Stimulated activated naive B cell treated with anti-CD40 and anti-IgM and Interleukin-4, amounts not matched to agents 10 μg/mL and 1 μg/mL and 100 μg/mL, for 72 hours (primary cell): ENCODE measurements at places on chromosomes 16 and 17.

DNA sequence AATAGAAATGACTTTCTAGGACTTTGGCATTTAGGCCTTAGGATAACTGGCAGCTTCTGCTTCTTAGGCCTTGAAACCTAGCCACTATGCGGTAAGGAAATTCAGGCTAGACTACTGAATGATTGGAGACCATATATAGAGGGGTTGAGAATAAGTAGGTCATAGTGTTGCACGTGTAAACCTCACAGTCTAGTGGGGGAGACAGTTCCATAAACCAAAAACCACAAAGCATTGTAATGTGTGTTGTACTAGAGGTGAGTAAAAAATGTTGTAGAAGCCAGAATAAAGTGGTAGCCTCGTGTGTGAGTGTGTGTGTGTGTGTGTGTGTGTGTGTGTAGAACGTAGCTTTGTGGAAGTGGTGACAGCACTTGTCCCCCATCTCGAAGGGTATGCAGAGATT, 188.5 kb downstream of the MAP2K6 start:
- peaks cover 7% of the 10 kb centered on the region for H3K4me1 ChIP-seq
- H3K36me3 ChIP-seq: no peaks in the 10 kb centered on the region
- DNase-seq: no peak
- no peak overlapping the region for H3K27ac ChIP-seq
- H3K27me3 ChIP-seq: peaks cover 6% of the 10 kb centered on the region
- H3K4me3 ChIP-seq: no peak overlapping the region

GRCh38 chr16:31357324-31358109, 2.5 kb downstream of the ITGAX start:
- DNase-seq: no peak
- H3K27ac ChIP-seq: peak overlapping the region; percentile 79
- H3K36me3 ChIP-seq: peaks cover 10% of the 10 kb centered on the region
- no peak overlapping the region for H3K4me3 ChIP-seq

DNA sequence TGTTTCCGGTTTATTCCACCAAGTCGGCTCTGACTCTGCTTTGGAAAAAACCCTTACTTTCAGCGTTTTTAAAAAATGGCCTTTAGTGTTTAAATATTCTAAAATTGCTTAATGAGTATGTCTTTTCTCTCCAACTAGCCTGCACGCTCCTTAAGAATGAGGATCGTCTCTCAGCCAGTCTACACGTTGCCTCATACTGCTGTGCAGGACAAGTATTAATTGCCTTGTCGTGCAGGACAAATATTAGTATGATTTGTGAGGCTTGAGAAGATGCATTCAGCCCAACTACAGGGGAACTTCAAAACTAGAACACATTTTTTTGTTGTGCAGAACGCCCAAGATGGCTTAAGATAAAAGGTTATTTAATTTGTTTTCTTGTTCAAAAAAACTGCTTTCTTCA, 61.2 kb downstream of the MARCHF10 start:
- no peaks in the 10 kb centered on the region for H3K4me1 ChIP-seq
- no peak overlapping the region for H3K27ac ChIP-seq
- no peak overlapping the region for H3K4me3 ChIP-seq
- H3K27me3 ChIP-seq: peaks cover 10% of the 10 kb centered on the region
- no peak for DNase-seq

GRCh38 chr17:20225162-20226115, 216.3 kb downstream of the SPECC1 start:
- no peaks in the 10 kb centered on the region for H3K27me3 ChIP-seq
- no peak for DNase-seq
- no peaks in the 10 kb centered on the region for H3K4me1 ChIP-seq
- no peak overlapping the region for H3K4me3 ChIP-seq

DNA sequence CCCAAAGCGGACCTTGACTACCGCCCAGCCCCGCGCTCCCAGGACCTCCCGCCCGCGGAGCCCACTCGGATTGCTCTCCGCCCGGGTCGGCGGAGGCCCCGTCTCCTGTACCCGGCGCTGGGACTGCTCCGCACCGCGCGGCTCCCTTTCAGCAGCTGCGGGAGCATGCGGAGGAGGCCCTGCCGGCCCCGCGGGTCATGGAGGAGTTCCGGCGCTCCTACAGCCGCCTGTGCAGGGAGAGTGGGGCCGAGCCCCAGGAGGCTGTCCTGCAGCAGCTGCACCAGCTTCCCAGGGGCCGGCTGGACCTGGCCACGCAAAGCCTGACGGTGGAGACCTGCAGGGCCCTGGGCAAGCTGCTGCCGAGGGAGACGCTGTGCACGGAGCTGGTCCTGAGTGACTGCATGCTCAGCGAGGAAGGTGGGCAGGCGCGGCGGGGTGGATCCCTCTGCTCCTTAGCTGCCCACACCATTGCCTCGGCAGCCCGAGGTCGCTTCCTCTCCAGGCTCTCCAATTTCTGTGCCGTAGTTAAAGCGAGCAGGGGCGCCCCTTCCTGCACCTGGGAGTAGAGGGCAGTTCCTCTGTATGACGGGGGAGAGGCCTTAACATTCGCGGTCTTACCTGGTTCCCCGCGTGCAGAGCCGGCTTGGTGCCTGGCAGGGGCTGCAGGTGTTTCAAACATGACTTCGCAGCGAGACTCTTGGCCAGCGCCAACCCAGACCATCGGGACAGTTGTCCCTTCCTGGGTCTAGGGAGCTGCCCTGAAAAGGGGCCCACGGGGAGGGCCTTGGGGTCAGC, 539 bp downstream of the LRRC45 start:
- H3K36me3 ChIP-seq: peaks cover 15% of the 10 kb centered on the region
- H3K4me3 ChIP-seq: peak overlapping the region; percentile 81
- no peaks in the 10 kb centered on the region for H3K27me3 ChIP-seq
- DNase-seq: no peak
- no peak overlapping the region for H3K27ac ChIP-seq

GRCh38 chr16:8173111-8173644, 417.1 kb downstream of the TMEM114 start:
- no peak overlapping the region for H3K4me3 ChIP-seq
- no peaks in the 10 kb centered on the region for H3K27me3 ChIP-seq
- no peaks in the 10 kb centered on the region for H3K36me3 ChIP-seq

DNA sequence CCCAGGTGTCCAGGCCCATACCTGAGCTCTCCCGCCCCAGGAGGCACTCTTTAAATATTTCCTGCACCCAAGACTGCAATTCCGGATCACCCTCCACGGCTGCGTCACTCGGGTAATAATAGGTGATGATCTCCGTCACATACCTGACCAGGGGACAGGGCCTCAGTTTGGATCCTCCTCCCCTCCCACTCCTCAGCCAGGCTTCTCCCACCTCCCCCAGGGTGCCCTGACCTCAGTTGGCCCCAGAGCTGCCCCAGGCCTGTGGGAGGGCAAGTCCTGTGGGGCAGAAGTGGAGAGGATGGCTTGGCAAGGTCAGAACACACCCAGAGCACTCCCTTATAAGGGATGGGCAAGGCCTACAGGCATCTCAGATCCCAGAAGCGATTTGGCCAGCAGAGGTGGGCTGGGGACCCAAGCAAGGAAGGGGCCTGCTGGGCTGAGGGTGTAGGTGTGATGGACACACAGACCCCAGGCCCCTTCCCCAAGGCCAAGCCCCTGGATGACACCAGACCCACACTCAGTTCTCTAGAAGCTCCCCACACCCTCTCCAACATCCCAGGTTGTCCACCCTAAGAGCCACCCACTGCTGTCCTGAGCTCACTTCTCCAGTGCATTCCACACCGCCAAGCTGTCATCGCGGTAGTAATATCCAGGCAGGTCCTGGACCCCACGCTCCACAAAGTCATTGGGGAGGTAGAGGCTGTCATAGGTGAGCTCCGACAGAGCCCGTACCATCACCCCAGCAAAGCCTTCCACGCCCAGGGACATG, 11.8 kb downstream of the ALOX12B start:
- no peak for DNase-seq
- peaks cover 49% of the 10 kb centered on the region for H3K27me3 ChIP-seq
- no peak overlapping the region for H3K27ac ChIP-seq
- H3K36me3 ChIP-seq: peaks cover 4% of the 10 kb centered on the region

DNA sequence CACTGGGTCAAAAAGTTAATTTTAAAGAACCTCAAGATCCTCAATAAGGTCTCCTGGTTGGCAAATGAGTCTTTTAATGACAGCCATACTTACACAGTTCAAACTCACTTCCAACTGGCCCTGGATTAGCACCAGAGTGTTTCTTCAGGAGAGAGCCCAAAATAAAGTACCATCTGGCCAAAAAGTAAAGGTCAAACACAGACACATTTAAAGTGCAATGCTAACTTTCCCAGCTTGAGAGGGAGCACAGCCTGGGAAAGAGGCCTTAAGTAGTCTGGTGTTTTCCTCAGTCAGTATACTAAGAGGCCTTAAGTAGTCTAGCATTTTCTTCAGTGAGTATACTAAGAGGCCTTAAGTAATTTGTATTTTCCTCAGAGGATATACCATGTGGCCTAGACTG, 46.6 kb upstream of the ERN1 start:
- no peak overlapping the region for H3K4me3 ChIP-seq
- no peaks in the 10 kb centered on the region for H3K27me3 ChIP-seq
- H3K4me1 ChIP-seq: no peaks in the 10 kb centered on the region
- peaks cover 56% of the 10 kb centered on the region for H3K36me3 ChIP-seq
- DNase-seq: no peak

DNA sequence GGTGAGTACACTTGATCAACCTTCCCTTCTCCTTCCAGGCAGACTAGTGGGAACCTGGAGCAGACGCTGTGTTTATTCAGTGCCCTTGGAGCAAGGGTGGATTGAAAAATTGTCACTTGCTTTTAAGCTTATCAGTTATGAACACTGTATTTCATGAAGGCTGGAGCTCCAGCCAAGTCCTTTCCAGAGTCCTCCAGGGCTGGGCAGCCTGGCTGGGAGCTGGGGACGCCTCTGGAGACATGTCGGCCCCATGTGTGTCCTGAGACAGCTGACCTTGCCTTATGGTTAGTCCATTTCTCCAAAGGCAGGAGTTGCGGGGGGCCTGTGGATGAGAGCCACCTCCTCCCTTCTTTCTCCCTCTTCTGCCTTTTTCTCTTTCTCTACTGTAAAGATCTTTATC, 67.0 kb downstream of the RAP1GAP2 start:
- DNase-seq: no peak
- H3K27ac ChIP-seq: no peak overlapping the region
- peaks cover 4% of the 10 kb centered on the region for H3K36me3 ChIP-seq

- H3K4me1 ChIP-seq: peaks cover 12% of the 10 kb centered on the region
- H3K4me3 ChIP-seq: no peak overlapping the region
- peaks cover 7% of the 10 kb centered on the region for H3K27me3 ChIP-seq
- peaks cover under 1% of the 10 kb centered on the region for H3K36me3 ChIP-seq
These were observed 5.9 kb downstream of the RNF222 start for GRCh38 chr17:8391711-8392110.

- DNase-seq: no peak
- H3K27ac ChIP-seq: no peak overlapping the region
- H3K4me3 ChIP-seq: no peak overlapping the region
- peaks cover 4% of the 10 kb centered on the region for H3K36me3 ChIP-seq
These were observed 23.3 kb upstream of the CACNG4 start for GRCh38 chr17:66941249-66941648.

- DNase-seq: no peak
- H3K4me1 ChIP-seq: no peaks in the 10 kb centered on the region
- no peak overlapping the region for H3K27ac ChIP-seq
- H3K4me3 ChIP-seq: no peak overlapping the region
- peaks cover 11% of the 10 kb centered on the region for H3K27me3 ChIP-seq
- H3K36me3 ChIP-seq: no peaks in the 10 kb centered on the region
These were observed 92.2 kb downstream of the TNFRSF13B start for GRCh38 chr17:16879686-16880085.

GRCh38 chr16:82509691-82510430, 116.9 kb upstream of the CDH13 start:
- H3K4me1 ChIP-seq: no peaks in the 10 kb centered on the region
- no peaks in the 10 kb centered on the region for H3K36me3 ChIP-seq
- H3K4me3 ChIP-seq: no peak overlapping the region
- DNase-seq: no peak

DNA sequence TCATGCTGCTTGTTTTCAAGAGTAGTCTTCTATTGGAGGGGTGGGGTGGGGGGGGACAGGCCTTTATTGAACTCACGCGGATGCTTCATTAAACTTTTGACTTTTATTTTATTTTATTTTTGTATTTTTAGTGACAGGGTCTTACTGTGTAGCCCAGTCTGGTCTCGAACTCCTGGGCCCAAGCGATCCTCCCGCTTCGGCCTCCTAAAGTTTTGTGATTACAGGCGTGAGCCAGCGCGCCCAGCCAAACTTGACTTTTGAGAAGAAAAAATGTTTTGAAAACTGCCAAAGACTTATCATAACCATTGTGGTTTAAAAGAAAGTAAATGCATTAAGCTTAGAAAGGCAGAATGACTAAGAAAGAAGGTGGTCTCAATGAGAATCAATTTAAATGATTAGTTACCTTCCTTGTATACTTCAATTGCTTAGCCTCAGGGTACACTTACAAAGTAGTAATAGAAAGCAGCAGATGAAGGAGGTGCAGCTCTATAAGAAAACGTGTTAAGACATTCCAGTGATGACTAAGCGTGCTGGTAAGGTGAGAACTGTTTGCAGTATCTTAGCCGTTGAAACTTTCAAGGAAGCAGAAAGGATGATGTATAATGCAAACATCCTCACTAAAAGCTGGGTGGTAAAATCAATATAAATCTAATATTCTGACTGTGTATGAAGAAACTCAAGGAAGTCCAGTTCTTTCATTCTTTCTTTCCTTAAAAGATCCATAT, 1.2 kb downstream of the AP2B1 start:
- no peaks in the 10 kb centered on the region for H3K27me3 ChIP-seq
- DNase-seq: no peak
- peak overlapping the region; percentile 93 for H3K4me3 ChIP-seq

DNA sequence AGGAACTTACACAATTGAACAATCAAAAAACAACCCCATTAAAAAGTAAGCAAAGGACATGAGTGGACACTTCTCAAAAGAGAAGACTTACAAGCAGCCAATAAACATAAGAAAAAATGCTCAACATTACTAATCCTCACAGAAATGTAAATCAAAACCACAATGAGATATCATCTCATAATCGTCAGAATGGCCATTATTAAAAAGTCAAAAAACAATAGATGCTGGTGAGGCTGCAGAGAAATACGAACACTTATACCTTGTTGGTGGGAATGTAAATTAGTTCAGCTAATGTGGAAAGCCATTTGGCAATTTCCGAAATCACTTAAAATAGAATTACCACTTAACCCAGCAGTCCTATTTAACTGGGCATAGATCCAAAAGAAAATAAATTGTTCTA, 301.9 kb upstream of the KCNJ16 start:
- no peaks in the 10 kb centered on the region for H3K4me1 ChIP-seq
- no peak overlapping the region for H3K27ac ChIP-seq
- no peak overlapping the region for H3K4me3 ChIP-seq
- no peak for DNase-seq
- no peaks in the 10 kb centered on the region for H3K27me3 ChIP-seq
